Stimulated activated CD4-positive, alpha-beta T cell treated with anti-CD3 and anti-CD28 coated beads, Interleukin-12 subunit alpha, Interleukin-12 subunit beta, amount 100 ng/mL, for 4 hours (primary cell): ENCODE measurements at places on chromosomes 3 and 15.
A peak's percentile ranks its signal among the peaks of the same experiment; 100 is the strongest.

DNA sequence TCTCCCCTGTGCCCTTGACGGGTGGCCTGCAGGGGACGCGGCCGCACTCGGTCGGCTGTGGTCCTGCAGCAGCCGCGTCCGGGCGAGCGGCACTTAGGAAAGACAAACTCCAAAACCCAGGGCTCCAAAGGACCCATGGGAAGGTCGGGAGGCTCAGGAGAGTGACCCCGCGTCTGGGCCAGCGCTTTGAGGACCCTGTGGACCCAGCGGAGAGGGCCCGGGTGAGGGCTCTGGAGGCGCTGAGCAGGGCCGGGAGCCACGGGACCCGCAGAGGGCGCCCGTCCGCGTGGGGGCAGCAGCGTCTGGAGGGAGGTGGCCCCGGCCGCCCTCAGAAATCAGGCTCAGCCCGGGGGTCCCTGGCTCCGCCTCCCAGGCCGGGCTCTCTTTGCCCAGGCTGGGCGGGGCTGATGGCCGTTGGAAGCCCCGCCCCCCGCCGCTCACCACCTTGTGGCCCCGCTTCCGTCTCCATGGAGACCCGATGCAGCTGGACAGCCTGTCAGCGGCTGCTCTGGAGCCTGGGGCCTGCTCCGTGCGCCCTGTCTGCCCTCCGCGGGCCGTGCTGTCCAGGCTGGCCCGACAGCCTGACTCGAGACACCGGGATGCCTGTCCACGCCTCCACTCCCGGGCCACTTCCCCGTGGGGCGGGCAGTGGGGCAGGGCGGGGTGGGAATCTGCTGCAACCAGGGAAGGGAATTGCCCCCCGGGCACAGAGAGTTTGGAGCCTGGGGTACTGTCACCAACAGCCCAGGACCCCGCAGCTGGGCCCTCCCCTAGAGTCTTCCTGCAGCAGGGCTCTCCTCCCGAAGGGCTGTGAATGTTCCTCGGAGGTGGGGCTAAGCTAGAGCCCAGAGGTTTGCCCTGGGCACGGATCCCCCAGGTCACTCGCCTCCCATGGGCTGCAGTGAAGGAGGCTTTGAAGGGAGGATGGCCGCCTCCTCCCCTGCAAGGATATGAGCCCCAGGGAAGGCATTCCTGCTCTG is 34.8 kb upstream of the RPL32 start:
- peak; percentile 8 for DNase-seq

- no peak for DNase-seq
Measured at GRCh38 chr15:78650022-78650421, 9.0 kb upstream of the CHRNB4 start.

GRCh38 chr15:81297603-81298575 is 26.1 kb downstream of the STARD5 start:
- no peak for DNase-seq

DNA sequence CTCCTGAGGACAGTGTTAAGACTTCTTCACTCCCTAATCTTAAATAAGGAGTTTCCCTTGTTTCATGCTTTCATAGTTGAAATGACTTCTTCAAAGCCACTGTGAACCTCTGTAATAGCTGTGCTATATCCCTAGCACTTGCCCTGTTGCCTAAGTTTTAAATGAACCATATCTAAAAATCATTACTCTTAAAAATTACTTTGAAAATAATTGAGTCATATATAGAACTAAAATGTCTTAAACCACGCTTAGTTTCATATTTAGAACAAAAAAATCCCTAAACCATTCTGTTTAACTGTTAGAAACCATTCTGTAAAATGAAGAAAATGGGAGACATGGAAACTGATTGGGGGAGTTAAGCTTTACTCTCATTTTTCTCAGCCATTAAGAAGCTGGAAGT is 29.8 kb downstream of the DNAJC19 start:
- no peak for DNase-seq

DNA sequence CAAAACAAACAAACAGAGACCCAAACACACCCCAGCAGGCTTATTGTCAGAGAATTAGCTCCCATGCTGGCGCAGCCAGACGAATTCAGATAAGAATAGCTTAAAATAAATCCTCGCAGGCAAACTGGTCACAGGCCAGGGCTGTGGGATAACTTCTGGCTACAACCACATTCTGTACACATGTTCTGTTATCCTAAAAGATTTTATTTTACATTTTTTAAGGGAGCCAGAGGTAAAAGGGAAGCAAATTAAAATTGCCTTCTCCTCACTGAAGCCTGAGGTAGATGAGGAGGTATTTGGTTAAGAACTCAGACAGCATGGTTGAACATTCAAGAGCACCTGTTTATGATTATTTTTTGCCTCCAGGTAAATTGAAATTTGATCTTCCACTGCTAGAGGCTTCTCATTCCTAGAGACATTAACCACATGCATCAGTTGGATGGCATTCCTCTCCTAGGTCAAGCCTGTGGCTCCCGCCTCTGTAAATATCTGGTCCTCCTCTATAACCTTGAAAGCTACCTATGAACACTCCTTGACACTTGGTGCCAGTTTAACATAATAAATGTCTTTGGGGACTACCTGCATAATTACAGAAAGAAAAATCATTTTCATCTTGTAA is 190.3 kb downstream of the SATB1 start:
- DNase-seq = no peak

DNA sequence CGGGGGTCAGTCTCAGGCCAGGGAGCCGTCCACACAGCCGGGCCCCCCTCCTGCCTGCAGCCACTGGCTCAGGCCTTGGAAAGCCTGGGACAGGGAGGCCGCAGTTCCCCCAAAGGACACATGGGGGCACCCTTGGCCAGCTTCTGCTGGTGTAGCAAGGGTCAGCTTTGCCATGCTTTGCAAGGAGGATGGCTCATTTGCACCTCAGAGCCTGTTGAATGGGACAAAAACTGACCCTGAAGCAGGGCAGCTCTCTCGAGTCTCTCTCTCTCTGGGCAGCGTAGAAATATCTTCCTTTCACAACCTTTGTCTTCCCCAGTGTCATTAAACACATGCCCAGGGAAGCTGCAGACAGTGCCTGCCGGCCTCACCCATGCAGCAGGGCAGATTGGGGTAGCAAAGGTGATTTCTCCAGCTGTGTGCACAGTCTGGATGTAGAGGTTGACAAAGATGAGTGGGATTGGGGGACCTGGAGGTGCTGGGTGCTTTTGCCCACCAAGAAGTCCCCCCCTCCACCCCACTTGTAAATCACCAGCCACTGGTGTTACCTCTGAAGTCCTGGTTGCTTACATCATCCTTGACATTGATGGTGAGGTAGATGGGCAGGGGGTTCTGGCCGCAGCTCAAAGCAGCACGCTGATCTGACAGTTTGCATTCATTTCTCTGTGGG is 17.4 kb upstream of the EHD4 start:
- DNase-seq = peak; percentile 89

DNA sequence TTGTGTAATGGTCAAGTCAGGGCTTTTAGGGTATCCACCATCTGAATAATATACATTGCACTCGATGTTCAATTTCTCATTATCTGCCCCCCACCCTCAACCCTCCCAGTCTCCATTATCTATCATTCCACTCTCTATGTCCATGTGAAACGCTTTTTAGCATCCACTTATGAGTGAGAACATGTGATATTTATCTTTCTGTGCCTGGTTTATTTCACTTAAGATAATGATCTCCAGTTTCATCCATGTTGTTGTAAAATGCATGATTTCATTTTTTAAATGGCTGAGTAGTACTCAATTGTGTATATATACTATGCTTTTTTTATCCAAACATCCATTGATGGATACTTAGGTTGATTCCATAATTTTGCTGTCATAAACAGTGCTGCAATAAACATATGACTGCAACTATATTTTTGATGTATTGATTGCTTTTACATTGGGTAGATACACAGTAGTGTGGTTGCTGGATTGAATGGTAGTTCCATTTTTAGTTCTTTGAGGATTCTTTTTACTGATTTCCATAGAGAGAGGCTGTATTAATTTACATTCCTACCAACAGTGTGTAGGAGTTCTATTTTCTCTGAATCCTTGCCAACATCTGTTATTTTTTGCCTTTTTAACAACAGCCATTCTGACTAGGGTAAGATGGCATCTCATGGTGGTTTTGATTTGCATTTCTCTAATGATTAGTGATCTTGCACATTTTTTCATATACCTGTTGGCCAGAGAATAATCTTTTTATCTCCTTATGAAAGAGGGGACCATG is 332.9 kb upstream of the TGFBR2 start:
- DNase-seq = no peak

DNA sequence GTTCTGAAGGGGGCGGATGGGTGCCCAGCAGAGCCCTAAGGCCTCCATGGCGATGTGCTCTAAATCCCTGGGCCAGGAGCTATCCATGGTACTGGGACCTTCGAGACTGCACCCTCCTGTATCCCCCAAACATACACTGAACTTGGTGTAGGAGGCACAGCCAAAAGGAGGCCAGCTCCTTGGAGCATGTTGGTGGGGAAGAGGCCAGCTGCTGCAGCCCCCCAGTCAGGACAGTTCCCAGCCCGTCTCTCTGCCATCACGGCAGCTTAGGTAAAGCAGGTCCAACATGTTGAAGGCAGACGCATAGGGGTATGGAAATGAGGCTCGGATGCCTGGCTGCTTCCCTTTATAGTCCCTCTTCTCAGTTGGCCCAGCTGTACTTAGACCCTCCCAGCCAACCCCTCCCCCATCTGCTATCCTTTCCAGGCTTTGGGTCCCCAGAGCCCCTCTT is 1.8 kb downstream of the CAMKV start:
- no peak for DNase-seq

DNA sequence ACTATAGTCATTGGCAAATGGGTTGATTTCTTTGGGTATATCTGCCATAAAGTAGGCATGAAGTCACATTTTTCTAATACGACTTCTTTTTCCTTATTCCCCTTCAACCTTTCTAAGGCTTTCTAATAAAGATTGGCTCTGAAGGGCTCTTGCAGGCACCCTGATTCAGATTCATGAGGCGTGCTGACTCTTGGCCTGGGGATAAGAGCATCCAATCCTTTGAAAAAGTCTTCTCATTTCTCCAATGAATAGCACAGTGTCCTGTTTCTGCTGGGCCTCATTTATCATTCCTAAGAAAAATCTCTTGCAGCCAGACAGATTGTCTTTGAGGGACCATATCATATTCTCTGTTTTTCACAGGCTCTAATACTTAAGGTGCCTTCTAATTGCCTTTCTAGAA is 32.3 kb upstream of the BNIP2 start:
- no peak for DNase-seq

- DNase-seq = no peak
Measured at GRCh38 chr15:69804786-69805185, 292.9 kb downstream of the TLE3 start.

GRCh38 chr3:183500319-183500718 is 55.2 kb downstream of the KLHL6 start:
- DNase-seq = no peak

GRCh38 chr3:81643721-81644120 is 117.7 kb downstream of the GBE1 start:
- no peak for DNase-seq

GRCh38 chr3:23735535-23736326 is 70.0 kb upstream of the UBE2E1 start:
- DNase-seq = no peak

DNA sequence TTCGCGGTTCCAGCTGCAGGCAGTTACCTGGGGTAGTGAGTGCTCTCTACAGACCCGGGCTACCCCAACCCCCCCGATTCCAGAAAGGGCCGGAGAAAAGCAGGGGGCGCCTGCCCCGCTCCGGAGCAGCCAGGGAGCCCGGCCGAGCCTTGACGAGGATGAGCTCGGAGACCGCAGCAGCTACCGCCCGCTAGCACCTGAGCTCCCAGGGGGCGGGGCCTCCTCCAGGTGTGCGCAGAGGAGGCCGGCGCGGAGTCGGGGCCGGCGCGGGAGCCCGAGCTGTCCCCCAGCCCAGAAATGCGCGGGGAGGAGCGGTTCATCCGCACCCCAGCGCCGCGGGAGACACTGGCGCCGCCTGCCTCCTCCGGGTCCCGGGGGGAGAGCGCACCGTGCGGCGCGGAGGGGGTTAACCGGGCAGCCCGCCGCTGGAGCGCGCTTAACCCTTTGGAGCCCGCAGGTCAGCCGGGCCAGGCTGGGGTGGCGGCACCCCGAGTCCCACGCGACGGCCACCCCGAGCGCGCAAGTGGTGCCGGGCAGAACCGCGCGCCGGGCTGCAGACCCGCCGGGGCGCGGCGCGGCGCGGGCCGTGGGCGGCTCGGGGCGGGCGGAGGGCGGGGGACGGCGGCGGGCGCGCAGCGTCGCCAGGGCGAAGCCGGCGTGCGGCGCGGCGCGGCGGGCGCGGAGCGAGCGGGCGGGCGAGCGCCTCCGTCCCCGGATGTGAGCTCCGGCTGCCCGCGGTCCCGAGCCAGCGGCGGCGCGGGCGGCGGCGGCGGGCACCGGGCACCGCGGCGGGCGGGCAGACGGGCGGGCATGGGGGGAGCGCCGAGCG is at the start of gene CACNA1D:
TSS of gene CACNA1D (plus strand) at position 649 of the 829 bp plus-strand sequence. CDS start 556 bp downstream, outside the sequence.
- DNase-seq = peak; percentile 24

GRCh38 chr3:58296269-58296668 is 9.8 kb upstream of the RPP14 start:
- DNase-seq = no peak

- DNase-seq = no peak
Measured at GRCh38 chr15:64610257-64610919, 150.0 kb downstream of the ZNF609 start.

- no peak for DNase-seq
Measured at GRCh38 chr3:158531334-158531733, 39.7 kb upstream of the MLF1 start.

- no peak for DNase-seq
Measured at GRCh38 chr3:1469687-1470086, 376.9 kb downstream of the CNTN6 start.

DNA sequence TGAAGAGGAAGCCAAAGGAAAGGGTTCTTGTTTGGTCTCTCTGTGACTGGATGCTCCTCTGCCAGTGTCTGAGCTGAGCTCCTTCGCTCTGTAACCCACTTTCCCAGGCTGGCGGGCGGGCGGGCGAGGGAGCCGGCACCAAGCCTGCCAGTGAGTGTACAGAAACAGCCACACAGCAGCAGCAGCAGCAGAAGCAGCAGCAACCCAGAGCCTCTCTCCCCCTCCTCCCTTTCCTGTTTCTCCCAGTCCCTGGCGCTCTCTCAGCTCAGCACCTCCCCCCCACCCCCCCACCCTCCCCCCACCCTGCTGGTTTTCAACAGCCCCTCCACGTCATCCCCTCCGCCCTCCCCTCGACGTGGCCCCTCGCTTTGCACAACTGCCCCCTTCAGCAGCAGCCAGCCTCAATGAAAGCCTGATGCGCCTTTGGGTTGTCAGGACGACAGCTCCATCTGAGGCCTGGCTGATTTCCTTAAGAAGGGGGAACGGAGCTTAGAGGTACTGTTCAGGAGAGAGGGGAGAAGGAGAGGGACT is at the start of gene LSAMP:
TSS of gene LSAMP (minus strand) at position 177 of the 531 bp plus-strand sequence.
- DNase-seq = no peak

- DNase-seq = no peak
Measured at GRCh38 chr3:66103729-66104128, 65.0 kb upstream of the MAGI1 start.

- DNase-seq = peak; percentile 58
Measured at GRCh38 chr3:50450209-50450921, 53.1 kb downstream of the CACNA2D2 start.
